ENCODE measurements at places on chromosomes 2 and 18.

DNA sequence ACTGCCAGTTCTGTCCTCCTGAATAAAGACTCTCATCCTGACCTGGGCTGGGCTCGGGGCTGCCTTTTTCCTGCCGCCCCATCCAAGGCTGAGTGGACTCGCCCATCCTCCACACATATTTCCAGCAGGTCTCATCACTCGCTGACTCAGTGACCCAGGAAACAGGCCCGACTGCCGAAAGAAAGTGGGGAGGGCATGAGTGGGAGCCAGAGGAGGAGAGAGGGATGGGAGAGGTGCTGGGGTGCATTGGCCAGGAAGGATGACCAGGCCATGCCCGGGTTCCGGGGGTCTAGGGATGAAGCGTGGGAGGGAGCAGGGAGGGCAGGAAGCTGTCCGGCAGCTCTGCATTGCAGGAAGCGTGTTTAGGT lies 66.7 kb downstream of the TWIST2 start:
- DNase-seq = no peak

DNA sequence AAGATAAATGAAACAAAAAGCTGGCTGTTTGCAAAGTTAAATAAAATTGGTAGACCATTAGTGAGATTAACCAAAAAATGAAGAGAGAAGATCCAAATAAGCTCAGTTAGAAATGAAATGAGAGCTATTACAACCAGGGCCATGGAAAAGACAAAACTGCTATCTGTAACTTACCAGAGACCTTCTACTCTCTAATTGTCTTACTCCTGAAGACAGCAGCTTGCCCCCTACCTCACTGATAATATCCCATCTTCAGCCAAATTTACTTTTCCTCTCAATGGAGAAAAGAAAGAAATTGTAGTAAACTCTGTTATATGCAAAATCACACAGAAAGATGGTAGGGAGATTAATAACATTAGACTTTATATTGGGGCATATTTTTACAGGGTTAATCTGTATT lies 178.2 kb downstream of the LCLAT1 start:
- no peak for DNase-seq

DNA sequence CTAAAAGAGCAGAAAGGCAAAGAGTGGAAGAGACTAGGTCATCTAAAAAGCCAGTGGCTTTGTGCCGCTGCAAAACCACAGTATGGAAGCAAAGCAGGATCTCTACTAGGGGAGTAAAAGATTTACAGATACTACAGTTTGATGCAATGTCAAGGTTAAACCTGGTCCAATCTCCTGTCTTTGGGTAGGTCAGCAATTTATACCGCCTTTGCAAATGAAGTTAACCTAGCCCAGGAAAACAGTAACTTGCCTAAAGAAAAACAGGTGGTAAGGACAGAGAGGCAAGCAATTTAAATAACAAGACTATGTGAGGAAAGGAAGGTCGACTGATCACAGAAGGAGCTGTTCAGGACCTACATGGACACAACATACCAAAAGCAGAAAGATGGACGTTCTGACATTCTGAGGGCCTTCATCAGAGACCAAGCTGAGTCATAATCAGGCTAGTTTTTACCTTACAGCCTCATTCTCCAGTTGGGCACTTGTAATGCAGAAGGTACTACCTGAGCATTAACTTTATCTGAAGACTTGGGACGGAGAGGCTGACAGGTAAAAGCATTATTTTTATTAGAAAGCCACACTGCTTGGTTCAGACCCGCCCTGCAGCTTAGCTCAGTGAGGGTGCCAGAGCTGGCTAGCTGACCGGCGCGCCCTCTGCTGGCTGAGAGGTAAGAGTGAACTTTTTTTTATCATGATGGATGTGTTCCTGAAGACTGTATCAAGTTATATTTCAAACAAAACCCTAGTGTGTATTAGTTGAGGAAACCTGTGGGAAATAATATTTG lies 15.9 kb downstream of the CDKL4 start:
- peak; percentile 30 for DNase-seq

DNA sequence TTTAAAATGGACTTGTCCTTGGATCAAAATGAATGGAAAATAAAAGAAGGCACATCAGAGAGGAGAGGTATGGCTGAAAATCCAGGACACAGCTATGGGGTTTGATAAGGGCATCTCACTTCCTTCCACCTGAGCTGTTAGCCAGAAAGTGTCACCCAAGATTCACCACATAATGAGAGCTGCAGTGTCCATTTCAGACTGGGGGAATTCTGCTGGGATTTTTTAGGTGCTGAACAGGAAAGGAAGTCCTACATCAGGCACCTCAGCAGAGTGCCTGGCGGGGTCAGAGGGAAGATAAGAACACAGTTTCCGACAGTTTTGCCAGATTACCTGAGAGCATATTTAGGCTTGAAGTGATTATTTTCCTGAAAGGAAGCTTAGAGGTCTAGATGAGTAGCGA lies 187.6 kb upstream of the HNMT start:
- no peak for DNase-seq

DNA sequence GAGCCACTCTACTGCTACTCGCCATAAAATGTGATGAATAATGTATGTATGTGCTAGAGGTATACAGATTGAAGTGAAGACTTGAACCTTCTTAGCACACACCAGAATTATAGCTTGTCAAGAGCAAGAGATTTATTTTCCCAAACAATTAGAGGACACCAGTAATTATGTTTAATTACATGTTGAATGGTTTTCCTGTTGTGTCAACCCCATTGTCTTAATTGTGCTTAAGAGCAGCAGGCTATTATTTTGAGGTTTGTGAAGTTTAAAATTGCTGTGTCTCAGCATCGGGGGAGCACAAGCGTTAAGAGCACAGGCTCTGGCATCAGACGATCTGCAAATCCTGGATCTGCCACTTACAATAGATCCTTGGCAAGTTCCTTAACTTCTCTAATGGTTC lies 29.0 kb downstream of the KIF5C start:
- DNase-seq = no peak

DNA sequence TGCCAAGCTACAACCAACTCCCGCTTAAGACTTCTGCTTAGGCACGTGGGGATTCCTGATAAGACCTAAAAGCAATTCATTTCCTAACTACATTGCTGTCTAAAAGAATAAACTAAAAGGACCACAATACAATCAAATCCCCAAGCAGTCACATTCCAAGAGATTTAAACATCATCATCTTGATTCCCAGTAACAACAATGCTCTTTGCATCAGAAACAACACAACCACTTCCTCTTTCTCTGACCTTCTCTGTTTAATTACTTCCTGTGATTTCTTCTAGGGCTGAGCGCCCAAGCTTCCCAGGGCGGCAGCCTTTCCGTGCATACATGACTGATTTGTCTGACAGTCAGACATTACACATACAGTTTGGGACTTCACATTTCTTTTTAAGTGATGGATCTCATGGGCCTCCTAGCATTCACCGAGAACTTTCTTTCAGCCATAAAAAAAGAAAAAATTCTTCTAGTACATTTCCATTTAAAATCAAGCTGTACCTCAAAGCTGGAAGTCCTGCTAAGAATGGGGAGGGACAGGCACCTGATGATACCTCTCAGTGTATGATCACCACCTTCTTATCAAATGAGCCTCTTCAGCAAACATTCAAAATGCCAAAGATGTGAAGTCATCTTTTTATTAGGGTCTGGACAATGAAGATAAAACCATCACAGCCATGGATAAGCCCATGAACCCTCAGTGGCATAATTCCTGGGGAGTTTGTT lies 11.5 kb downstream of the SPRED2 start:
- DNase-seq = no peak

- no peak for DNase-seq
Measured at GRCh38 chr2:36659872-36660312, 36.6 kb upstream of the VIT start.

- DNase-seq = no peak
Measured at GRCh38 chr2:85803704-85804425, 50.1 kb downstream of the ATOH8 start.

- peak; percentile 38 for DNase-seq
Measured at GRCh38 chr2:149490296-149490695, 97.3 kb downstream of the MMADHC start.

- DNase-seq = no peak
Measured at GRCh38 chr2:43521568-43521967, 74.3 kb downstream of the THADA start.

DNA sequence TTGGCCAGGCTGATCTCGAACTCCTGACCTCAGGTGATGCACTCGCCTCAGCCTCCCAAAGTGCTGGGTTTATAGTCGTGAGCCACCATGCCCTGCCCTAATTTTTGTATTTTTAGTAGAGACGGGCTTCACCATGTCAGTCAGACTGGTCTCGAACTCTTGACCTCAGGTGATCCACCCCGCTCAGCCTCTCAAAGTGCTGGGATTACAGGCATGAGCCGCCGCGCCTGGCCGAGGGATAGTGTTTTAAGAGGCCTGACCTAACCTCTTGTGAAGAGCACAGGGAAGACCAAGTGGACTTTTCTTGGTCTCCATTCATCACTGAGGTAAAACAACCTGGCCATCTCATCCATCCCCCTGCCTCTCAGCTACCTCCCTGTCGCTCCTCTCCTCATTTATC lies 29.7 kb downstream of the SIX2 start:
- DNase-seq = no peak

- no peak for DNase-seq
Measured at GRCh38 chr18:52716973-52717372, 377.0 kb downstream of the DCC start.

DNA sequence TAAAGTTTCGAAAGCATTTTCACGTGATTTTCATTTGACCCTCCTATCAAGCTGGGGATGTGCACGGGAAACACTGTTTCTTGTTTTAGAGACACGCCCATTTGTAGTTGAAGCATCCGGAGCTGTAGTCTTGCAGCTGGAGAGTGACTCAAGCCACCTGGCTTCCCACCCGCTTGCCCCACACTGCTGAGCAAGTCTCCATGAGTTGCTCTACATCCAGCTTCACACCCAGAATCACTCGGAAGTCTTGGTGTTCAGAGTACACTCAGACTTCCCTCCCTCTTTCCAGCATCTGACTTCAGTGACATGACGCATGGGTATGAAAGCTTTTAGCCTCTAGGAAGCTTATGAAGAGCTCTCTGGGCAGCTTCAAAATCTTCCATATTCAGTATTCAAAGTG lies 262.4 kb downstream of the NBAS start:
- DNase-seq = no peak

DNA sequence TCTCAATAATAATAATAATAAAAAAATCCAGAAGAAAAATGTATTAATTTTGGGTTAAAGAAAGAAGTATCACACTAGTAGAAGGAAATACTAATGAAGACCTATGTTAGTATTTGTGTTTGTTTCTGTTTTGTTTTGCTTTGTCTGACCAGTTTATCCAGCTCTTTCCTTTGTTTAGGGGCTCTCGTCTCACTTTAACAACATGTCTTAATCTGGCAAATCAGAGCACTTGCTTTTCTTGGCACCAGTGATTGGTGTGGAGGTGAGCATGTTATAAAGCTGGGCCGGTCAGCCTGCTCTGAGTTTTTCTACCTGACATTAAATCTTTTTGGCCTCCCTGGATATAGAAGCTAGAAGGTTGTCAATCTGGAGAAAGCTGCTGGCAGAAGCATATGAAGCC lies 15.1 kb upstream of the MEX3C start:
- DNase-seq = no peak

DNA sequence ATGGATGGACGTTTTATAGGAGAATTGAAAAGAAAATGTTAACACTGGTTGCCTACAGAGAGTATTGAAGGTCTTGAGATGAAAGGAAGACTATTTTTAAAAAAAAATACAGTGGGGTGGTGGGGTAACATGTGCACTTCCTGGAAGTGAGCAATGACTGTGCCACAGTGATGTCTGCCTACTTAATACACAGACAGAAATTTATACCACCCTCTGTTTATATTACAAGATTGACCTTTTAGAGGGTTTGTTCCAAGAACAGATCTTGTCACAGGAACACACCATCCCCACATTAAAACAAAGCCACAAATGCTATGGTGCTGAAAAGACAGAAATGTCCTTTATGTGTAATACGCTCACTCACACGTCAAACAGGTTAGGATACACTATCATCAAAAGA lies 87.6 kb downstream of the THADA start:
- no peak for DNase-seq

Measured in NCI-H446 (cell line).